ENCODE measurements at places on chromosomes 7 and 10.

GRCh38 chr7:107993891-107994291 lies 9.1 kb downstream of the LAMB1 start:
- DNase-seq, result no peak

DNA sequence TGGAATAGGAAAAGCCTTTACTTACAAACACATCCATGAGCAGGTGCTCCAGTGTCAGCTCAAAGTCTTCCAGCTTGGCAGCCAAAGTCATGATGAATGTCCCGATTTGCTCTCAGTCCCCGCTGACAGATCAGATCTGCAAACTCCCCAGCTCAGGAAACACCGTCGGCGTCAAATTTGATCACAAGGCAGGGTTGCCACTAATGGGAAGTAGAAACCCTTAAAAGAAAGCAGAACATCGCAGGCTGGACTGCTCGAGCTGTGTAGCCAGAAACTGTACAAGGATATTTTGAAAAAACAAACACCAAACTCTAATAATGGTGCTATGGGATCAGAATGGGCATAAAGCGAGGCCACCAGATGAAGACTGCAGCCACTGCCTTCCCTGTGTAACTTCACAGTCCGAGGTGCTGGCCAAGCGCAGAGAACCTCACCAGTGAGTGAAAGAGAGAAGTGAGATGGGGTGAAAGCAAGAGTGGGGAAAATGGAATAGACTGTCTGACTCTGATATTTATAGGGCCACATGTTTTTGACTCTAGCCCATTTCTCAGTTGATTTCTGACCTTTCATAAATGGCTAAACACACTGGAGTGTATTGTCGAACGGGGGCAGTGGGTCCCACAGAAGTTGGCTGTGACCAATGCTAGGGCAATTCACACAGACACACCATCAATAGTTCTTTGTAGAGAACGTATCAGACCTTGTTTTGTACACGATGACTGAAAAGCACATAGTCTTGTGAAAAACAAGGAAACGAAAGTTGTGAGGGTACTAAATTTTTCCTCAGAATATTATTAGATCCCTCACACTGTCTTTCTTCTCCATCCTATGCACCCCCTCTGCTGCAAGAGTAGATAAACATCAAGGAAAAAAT lies 306.2 kb downstream of the FRMD4A start:
- no peak for DNase-seq

DNA sequence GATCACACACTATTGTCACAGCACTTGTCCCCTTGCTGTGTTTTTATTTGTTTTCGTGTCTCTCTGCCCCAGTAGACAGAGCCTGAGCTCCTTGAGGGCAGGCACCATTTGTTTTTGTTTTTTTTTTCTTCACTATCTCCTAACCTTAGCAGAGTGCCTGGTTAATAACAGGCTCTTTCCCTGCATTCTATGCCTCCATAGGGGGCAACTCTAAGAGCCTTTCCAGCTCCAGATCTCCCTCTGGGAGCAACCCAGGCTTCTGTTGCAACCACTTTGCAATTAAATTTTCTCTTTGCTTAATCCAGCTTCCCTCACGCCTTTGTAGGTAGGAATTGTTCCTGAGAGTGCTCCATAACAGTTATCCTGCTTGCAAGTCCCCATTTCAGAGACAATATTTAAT lies 148.4 kb downstream of the PLXDC2 start:
- no peak for DNase-seq

- DNase-seq, result no peak
Observed at GRCh38 chr10:91200314-91201212, 19.9 kb upstream of the PCGF5 start.

- DNase-seq, result no peak
Observed at GRCh38 chr10:120131183-120131582, 238.7 kb downstream of the SEC23IP start.

DNA sequence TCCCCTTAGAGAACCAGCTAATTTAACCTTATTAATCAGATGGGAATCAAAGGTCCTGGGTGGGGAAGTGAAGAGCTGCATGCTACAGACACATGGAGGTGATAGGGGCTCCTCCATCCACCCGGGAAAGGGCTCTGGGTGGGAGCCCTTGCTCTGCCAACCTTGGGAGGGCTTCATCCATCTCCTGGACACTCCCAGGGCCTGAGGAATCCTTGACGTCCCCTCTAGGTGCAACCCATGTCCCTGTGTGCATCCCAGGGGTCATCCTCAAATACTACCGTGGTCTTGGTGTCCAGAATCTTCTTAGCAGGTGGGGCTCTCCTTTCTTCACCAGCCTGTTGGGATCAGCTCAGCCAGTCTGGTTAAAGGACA lies 55.4 kb upstream of the IGFBP3 start:
- no peak for DNase-seq

Data from tibial nerve (tissue), 4 donors.